ENCODE measurements at places on chromosomes 1 and 21.
A peak's percentile ranks its signal among the peaks of the same experiment; 100 is the strongest.

GRCh38 chr1:210362526-210362925, 33.8 kb downstream of the HHAT start:
- DNase-seq = no peak

DNA sequence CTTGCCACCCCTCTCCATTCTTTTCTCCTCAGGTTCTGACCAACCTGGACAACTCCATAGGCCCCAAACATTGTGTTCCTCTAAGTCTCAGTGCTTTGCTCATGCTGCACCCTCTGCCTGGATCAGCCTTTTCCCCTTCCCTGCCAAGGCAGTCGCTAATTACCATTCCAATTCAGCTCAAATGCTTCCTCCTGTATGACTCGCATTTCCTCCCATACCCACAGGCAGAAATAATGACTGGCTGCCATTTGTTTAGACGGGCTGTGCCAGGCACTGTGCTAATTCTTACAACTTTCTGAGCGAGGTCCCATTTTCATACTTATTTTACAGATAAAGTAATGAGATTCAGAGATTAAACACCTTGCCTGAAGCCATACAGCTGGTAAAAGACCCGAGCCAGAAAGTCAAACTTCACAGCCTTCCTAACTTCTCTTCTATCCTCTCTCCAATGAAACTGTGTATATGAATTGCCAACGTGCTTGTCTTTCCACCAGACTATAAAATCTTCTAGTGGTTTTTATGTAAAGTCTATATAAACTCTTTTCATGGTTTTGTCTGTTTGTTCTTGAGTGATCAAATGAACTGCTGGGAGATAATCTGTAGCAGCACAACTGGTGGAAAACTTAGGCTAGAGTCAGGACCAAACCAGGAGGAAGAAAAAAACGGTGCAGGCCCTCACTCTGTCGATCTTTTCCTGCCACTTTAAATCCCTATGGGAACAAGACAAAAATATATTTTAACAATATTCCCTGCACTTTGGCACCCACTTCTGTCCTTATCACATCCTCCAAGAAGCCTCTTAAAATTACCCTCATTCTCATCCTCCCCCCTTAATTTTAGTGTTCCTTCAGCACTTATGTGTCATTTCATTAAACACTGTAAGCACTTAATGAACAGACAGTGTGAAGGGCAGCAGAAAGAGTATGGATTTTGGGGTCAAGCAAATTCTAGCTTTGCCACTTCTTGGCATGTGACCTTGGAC, 33.7 kb downstream of the RAB3B start:
- DNase-seq = no peak

DNA sequence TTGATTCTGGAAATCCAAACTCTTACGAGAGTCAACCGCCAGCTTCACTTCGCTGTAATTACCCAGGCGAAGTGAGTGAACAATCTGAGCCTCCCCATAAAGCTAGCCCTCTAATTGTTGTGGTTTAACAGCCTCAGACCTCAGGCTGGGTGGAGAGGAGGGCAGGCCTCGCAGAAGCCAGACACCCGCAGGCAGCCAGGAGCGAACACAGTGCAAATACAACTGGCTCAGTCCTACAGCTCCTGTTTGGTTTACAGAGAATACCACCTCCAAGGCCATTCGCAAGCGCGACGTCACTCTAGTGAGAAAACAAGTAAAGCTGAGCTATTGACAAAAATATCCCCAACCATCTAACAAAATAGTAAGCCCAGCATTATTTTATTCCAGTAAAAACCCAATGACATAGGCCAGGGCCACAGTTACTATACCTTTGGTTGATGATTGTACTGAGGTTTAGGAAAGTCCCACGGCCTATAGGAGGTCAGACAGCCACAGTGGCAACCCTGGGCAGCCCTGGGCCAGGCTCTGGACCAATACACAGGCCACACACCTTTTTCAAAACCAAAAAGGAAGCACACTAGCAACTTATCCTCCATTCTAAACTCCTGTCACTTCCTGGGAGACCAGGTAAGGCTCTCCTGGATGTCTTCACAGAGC, 163.3 kb downstream of the ETS2 start:
- no peak for DNase-seq

GRCh38 chr1:22641906-22642636, 1.4 kb upstream of the C1QC start:
- peak; percentile 82 for DNase-seq

DNA sequence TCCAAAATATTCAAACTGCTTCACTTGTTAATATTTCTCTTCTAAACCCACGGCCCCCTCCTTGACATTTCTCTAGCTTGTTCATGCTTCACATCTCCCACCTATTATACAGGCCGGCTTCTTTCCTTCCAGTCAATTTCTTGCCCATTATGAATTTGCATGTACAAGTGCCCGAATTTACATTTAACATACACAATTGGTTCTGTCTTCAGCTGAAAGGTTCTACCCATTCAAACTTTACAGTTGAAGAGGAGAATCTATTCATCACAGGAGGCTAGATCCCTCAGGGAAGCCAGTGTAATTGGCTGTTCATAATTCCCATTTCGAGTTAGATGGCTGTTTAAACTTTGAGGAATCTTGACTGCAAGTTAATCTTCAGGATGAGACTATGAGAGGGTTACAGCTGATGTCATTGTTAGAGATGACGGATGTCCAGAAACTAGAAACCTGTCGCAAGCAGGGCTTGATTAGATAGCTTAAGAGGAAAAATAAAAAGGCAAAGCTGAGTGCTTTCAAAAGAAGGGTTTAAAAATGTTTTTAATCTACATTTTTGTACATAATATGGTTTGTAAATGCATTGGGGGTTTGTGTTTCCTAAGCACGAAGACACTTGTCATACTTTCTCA, 157.0 kb downstream of the ADSS2 start:
- no peak for DNase-seq

Measured in stimulated activated CD4-positive, alpha-beta T cell treated with anti-CD3 and anti-CD28 coated beads, Interleukin-2, amount 100 ng/mL, for 24 hours (primary cell).